GM12865 (cell line): ENCODE measurements at places on chromosomes 5 and 9.

DNA sequence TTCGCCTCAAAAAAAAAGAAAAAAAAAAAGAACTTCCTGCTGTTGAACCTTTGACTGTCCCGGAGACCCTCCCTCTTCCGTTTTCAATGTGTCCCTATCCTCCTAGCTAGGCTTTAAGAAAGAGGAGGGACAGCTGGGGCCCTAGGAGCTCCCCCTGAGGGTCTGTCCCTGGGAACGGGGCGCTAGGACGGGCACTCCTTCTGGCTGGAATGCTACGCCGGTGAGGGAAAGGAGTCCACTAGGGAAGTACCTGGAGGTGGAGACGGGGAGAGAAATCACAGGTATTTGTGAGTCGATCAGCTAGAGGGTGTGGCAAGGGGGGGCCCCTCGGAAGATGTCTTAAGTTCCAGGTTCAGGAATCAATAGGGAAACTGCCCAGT is 4.6 kb downstream of the SIT1 start:
- no peak for DNase-seq

GRCh38 chr5:32100691-32101302 is 73.3 kb downstream of the GOLPH3 start:
- DNase-seq, result no peak

DNA sequence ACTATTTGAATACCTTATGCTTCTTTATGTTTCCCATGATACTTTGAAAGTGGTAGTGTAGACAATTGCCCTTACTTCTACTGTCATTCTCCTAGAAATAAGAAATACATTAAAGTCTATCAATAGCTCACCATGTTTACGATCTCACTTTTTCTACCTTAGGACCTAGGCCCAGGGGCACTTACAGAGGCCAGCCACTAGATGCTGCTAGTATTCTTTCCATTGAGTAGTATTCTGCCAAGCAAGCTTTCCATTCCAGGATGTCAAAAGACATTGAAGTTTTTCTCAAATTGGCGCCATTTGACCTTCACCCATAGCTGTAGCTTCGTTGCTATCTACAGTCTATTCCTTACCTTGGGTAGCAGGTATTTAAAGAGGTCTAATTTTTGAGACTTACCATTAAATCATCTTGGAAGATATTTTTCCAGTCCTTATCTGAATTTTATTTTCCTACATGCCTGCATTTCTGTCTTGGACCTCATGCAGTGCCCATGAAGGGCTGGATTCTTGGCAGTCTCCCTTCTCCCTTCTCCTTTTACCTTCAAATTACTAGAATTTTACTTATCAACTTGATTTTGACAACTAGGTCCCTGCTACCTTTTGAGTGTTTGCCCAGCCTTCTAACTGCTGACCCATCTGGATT is 246.0 kb upstream of the NUDT12 start:
- peak; percentile 57 for DNase-seq

DNA sequence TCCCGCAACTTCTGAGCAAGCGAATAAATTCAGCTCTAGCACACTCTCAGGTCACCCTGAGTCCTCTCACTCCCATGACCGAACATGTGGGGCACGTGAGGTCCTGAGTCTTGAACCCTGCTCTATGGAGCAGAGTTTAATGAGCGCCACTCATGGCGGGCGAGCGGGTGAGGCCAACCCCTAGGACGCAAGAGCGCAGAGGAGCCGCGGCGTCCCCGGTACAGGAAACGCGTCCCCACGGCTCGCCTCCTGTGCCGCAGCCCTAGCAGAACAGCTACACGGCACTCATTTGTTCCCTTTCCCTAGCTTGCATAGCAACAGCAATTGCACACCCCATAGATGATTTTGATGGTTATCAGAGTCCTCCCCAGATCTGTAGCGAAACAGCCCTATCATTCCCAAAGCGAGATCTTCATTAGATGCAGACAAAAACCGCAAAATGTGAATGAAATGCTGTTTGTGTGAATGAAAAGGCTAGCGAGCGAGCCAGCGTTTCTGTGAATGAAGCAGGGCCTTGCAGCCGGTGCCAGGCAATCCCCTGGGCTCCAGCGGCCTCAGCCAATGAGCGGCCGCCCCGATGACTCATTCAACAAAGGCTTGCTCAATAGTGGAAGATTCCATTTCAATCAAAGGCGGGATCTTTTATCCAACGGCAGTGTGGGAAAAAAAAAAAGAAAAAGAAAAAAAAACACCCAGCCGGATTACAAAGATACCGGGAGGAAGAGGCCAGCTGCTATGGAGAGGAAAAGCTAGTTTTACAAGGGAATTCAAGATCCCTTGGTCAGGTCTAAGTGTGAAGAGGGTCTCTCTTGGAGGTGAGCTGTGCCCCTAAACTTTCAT is 1.5 kb upstream of the SHC3 start:
- DNase-seq, result peak; percentile 30

DNA sequence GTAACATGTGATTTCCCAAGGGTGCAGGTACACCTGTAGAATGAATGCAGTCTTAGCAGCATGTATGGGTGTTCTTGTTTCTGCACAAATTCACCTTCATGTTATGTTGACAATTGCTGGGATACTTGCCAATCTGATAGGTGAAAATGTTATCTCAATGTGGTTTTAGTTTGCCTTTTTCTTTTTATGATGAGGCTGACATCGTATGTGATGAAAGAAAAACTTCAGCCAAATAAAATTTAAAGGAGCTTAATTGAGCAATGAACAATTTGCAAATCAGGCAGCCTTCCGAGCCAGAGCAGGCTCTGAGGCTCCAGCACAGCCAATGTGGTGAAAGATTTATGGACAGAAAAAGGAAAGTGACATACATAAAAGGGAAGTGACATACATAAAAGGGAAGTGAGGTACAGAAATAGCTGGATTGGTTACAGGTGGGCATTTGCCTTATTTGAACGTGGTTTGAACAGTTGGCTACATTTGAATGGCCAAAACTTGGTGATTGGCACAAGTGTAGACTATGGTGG is 10.5 kb downstream of the TAL2 start:
- peak; percentile 12 for DNase-seq
